ENCODE measurements at places on chromosomes 4 and X.

- DNase-seq = no peak
These were observed 131.9 kb upstream of the MAP3K15 start for GRCh38 chrX:19647159-19647558.

GRCh38 chrX:40544343-40545266 is 36.2 kb upstream of the ATP6AP2 start:
- DNase-seq = no peak

DNA sequence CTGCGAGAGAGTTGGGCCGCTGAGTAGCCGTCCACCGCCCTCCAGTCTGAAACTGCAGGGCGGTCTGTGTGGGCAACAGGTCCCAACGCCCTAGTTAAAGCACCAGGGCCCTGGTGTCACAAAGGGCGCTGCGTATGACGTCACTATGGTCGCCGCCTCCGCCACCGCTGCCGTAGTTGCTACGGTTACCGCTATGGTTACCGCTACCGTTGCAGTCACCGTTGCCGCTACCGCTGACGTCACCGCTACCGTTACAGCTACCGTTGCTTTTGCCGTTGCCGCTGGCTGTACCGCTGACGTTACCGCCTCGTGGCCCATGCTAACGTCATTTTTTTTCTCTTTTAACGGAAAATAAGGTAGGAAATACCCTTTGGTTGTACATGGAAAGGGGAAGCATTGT is at the start of gene PPP1R2C:
PPP1R2C (minus strand) TSS at position 68 of the 400 bp plus-strand sequence. CDS start 84 bp downstream, outside the sequence.
- DNase-seq = no peak

DNA sequence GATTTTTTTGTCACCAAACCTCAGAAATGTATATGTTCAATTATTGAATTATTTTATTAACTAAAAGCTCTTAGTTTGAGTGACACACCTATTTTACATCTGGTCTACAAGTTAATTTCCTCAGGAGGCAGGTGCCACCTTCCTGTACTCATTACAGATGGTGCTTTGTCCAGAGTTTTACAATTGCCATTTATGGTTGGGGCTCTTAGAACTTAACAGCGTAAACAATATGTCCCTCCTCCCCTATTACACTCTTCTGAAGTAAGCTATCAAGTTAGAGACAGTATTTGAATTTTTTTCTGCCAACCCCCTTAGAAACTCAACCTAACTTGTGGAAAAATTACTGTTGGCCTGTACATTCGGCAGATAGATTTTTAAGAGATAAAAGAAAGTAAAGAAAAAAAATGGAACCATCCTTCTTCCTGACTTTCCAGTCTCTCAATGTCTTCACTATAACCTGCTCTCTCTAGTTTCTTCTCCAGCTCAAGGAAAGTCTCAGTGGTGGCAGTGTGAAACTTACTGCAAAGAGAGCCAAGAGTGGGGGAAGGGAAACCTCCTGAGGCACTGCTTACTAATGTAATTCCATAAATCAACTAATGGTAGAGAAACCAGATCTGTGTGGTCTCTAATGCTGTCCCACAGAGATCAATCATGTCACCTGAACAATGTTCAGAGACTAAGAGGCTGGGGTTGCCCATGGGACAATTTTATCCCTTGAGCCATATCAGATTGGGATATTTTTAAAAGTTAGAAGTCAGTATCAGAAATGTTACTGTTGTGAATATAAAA is 7.8 kb downstream of the CXXC4 start:
- no peak for DNase-seq

DNA sequence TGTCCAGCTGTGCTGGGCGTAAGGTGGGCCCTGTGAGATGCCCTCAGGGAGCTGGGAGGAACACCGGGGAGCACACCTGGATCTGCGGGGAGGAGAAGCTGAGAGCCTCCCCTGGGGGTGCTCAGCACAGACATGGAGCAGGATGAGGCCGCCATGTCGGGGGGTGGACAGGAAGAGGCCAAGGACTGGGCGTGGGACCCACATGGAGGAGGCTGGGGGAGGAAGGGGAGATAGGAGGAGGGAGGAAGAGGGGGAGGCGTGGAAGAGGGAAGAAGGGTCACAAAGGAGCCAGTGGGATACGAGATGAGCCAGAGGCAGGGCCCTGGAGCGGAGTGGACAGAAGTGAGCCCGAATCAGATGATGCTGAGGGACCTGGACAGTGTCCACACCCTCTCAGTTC is 66.3 kb downstream of the ZFYVE28 start:
- DNase-seq = no peak

DNA sequence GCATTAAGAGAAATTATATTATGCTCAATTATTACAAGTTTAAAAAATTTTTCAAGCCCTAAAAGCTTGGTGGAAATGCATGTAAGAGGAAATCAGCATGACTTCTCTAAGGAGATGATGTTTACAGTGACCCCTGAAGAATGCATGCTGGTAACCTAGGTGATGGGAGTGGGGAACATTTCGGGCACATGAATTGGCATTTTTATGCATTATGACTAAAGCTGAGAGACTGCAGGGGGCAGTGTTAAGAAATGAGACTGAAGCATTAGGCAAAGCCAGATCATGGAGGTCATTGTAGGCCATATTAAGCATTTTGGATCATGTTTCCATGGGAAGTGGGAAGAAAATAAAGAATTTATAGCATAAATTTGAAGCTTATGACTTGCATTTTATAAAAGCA is 421.3 kb downstream of the FAT4 start:
- DNase-seq = peak; percentile 74

Data from fibroblast of skin of scalp (primary cell).